Thymus (tissue), 14 donors: ENCODE measurements at places on chromosomes 3 and 15. TPM values are rescaled to one million over a fixed set of nuclear protein-coding genes. Genes with fewer than 3 reads are reported as not detected.

C15orf40 gene
- 19.7 TPM for total RNA-seq

SOX2 gene
- 0.42 TPM for total RNA-seq

CTXND1 gene
- 0.05 TPM for total RNA-seq

ITIH1 gene
- total RNA-seq = 0.52 TPM

ZNF80 gene
- total RNA-seq = 0.09 TPM

EXD1 gene
- total RNA-seq = 0.09 TPM

LCTL gene
- total RNA-seq = not detected

CIAO2A gene
- 79.1 TPM for total RNA-seq

ESYT3 gene
- total RNA-seq = 0.09 TPM

CYP8B1 gene
- not detected for total RNA-seq

DNA sequence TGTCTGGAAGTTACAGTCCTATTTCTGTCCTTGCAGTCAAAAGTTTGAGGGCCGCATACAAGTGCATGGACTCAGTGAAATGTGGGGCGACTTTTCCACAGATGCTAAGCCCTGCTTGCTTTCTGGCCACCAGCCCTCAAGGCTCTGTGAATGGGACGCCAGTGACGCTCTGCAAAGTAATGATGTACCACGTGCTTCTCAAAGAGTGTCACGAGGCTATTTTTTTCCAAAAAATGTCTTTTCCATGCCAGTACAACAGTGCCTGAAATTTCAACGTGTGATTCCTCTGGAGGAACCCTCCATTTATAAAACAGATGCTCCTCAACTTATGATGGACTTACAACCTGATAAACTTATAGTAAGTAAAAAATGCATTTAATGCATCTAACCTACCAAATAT lies 281.8 kb upstream of the CRBN start:
- no peak for DNase-seq

DNA sequence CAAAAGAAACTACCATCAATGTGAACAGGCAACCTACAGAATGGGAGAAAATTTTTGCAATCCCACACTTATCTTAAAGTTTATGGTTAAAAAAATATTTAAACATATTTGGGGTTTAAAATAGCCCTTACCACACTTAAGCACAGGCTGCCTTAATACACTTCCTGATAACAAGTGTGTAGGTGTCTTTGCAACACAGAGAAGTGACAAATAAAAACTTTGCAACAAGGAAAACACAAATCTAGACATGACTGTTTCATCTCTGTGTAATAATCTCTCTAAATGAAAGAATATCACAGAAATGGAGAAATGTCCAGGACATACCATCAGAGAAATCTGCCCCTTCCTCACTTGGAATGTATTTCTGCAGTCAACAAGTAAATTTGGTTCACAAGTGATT lies 464.1 kb upstream of the ARHGEF26 start:
- no peak for DNase-seq

GRCh38 chr3:115401851-115402501 lies 221.3 kb upstream of the GAP43 start:
- no peak for DNase-seq

DNA sequence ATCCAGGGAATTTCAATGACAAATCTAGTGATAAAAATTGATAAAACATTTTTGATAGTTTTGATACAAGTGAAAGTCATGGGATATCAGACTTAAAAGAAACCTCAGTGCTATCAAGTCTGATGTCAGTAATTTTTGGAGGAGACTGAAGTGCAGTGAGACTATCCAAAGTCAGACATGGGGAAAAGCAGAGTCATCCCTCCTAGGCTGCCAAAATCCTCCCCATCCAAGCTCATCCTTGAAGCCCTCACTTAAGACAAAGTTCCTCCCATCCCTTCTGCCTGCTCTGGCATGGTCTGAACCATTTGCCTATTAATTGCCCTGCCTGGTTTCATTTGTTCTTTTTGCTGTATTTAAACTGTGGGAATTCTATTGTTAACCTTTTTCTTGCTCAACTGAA lies 456.9 kb upstream of the UBE2E2 start:
- no peak for DNase-seq

- DNase-seq = no peak
Observed at GRCh38 chr3:197958346-197958745, 1.7 kb upstream of the LMLN start.

- no peak for DNase-seq
Observed at GRCh38 chr15:51907136-51907862, 64.3 kb downstream of the LEO1 start.

- no peak for DNase-seq
Observed at GRCh38 chr15:60616147-60616546, 137.2 kb upstream of the ICE2 start.

GRCh38 chr3:195207056-195207455 lies 63.9 kb downstream of the XXYLT1 start:
- DNase-seq = no peak

DNA sequence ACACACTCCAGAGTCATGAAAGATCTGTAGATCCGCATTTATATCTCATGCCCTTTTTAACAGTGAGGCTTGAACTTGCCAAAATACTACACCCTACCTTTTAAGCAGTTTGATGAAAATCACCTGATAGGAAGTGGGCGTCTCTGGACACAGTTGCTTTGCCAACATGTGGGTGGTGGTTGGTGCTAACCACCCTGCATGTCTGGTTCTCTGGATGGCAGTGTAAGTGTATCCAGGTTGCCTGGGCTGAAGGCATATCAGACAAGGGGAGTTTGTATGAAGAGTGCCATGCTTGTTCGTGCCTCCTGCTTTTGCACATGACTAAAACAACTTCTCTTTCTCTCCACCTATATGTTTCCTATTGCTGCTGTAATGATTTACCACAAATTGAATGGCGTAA lies 159.6 kb downstream of the GHSR start:
- no peak for DNase-seq

GRCh38 chr15:94586099-94586498 lies 354.7 kb downstream of the MCTP2 start:
- no peak for DNase-seq

DNA sequence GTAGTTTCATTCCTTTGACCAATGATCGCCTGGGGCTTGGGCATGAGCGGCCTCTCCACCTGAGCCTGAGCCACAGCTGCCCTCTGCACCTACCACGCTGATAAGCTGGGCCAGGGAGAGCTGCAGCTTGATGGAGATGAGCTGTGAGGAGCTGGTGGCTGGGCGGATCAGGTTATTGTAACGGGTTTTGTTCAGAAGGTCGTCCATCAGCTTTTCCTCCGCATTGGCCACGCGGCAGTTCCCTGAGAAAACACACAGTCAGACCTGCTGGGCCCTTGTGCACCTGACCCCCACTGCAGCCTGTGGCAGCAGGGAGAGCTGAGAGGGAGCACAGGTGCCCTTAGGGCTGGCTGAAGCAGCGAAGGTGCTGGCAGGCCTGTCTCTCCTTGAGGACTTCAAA lies 5.7 kb downstream of the CHRNB4 start:
- no peak for DNase-seq

- DNase-seq = no peak
Observed at GRCh38 chr3:115632026-115632425, 8.7 kb downstream of the GAP43 start.

DNA sequence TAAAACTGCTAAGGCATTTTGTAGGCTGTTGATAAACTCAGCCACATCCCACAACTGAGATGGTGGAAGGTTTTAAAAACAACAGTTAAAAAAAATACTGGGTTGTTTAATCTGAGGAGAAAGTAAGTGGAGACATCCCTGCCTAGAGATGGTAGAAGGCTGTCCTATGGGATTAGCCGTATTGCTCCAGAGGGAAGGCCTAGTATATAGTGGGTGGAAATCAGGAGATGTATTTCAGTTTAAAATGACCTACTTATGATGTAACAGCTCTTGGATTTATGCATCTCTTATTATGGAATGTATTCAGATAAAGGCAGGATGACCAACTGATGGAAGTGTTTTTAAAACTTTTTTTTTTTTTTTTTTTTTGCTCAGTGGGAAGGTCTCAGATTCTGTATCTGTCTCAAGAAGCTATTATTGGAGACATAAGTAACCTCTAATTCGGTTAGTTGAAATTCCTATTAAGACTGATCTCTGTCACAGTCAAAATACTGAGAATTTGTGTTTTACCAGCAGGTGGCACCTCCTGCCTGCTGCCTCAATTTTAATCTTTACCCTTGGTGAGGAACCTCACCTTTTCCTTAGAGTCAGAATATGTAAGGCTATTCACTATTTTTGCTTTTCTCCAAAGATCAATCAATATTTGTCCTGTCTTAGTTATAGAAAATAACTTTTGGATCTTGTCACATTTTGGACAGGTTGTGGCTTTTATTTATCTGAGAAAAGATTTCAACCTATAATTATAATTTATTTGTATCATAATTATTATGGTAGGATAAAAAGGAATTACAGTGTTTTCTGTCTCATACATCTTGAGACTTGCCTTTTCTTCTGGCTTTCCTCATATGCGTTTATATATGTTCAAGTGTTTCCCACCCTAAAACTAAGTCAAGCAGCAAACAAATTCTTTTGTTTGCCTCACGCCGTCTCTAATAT lies 63.0 kb downstream of the VPS8 start:
- peak; percentile 4 for DNase-seq

- no peak for DNase-seq
Observed at GRCh38 chr3:16119887-16120286, 54.6 kb upstream of the GALNT15 start.

GRCh38 chr3:73021301-73021835 lies 24.8 kb downstream of the PPP4R2 start:
- DNase-seq = no peak

- DNase-seq = no peak
Observed at GRCh38 chr3:144915202-144915601, 943.6 kb downstream of the DIPK2A start.

- DNase-seq = no peak
Observed at GRCh38 chr3:141845407-141846049, 30.9 kb upstream of the ATP1B3 start.

DNA sequence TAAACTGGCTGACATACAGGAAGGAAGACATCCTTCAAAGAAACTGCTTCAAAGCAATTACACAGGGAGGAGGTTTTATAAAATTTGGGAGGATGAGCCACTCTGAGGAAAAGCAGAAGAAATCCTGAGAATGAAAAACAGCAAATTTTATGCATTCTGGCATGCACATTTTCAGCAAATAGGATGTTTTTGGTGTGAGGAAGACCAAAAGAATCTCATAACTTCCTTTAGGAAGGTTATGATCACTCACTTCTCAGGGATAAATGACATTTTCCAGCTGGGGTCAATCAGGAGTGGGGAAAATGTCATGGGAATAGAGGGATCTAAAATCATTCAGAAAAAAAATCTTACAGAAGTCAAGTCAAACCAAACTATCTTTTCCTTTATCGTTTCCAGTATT lies 371.7 kb upstream of the CNTN6 start:
- DNase-seq = no peak

DNA sequence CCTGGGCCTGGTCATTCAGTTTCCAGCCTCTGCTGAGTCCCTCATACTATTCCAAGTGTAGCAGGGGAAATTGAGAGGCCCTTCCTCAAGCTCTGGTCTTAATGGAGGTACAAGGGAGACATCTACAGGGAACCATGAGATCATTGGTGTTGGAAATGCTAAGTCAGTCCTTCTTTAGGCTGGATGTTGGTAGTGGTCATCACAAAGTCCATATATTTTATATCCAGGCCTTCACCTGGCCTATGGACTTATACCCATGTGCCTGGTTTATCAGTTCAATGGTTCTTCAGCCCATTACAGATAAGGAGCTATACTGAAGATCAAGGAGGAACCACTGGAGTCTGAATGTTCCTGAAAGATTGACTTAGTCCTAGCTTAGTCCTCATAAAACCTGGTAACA lies 135.0 kb downstream of the STAG1 start:
- no peak for DNase-seq

DNA sequence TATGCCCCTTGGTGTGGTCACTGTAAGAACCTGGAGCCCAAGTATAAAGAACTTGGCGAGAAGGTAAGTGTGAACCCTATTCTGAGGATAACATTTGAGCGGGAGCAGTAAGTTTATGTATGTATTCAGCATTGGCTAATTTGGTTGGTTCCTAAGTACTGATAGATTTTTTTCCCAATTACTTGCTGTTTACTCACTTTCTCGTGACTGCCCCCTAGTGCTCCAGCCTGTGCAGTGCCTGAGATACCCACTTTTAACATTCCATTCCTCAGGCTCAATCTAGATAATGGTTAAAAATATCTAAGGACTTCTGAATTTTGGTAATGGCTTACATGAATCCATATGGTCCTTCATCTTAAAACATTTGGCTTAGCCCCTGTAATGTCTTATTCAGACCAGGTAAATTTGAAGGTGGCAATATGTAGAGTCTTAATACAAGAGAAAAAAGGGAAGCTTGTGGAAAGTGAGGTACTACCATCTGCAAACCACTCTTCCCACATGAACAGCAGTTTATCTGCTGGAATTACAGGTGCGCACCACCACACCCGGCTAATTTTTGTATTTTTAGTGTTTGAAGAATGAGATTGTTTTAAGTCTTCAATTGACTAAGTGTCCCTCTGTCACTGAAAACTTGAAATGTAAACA lies 7.1 kb downstream of the ELL3 start:
- no peak for DNase-seq

- DNase-seq = no peak
Observed at GRCh38 chr3:14124223-14124614, 451 bp downstream of the CHCHD4 start.

GRCh38 chr15:93290618-93290946 lies 201.6 kb upstream of the RGMA start:
- DNase-seq = no peak

DNA sequence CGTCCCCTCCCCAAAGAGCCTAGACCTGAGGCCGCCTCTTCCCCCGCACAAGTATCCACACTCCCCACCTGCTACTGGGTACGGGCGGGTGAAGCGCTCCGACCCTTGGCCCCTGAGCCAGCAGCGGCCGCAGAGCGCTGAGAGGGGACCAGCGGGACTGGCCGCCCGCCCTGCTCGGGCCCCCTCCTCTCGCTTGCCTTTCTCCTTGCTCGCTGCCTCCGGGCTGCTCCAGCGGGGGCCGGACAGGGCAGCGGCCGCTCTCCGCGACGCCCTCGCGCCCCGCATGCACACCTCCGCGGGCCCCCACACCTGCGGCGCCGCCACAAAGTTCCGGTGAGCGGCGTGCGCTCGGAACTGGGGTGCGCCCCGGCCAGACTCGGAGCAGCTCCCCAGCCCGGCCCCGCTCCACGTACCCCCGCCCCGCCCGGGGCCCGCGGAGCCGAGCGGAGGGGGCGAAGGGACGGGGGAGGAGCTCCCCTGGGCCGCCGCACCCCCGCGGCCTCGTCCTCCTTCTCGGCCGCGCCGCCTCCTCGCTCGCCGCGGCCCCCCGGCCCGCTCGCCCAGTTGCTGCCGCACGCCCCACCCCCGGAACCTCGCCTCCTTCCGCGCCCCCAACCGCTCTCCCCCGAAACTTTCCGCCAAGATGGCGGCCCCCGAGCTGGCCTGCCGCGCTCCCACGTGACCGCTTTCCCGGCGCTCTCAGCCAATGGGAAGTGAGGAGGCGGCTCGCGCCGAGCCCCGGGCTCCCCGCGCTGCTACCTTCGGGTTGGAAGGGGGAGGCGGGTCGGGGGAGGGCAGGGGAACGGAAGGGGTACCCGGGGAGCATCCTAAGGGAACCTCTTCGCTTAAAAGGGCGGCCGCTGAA lies 704 bp downstream of the DLG1 start:
- DNase-seq = peak; percentile 90

DNA sequence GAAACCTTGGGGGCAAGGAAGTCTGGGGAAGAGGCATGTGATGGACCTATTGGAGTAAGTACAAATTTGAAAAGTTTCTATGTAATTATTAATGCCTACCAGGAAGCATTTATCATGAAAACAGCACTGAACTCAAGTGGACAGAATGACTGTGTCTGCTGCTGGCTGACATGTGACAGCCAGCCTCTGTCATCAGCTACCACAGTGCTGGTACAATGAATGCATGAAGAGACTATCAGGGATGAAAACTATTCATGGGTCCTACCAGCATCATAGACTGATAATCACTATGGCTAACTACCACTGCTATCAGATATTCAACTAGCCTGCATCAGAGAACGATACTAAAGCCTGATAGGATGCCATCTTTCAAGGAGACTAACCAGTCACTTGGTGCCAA lies 193.5 kb downstream of the RAP2B start:
- DNase-seq = no peak
